Activated naive CD8-positive, alpha-beta T cell treated with anti-CD3 and anti-CD28 coated beads, Interleukin-2, amount 10 ng/mL, durations not matched to agents 7 days and 5 days (primary cell): ENCODE measurements at places on chromosomes 3 and 15. TPM values are rescaled to one million over a fixed set of nuclear protein-coding genes. Genes with fewer than 3 reads are reported as not detected.

GRCh38 chr3:44334326-44334725 is 4.2 kb upstream of the TCAIM start:
- no peak for DNase-seq

DNA sequence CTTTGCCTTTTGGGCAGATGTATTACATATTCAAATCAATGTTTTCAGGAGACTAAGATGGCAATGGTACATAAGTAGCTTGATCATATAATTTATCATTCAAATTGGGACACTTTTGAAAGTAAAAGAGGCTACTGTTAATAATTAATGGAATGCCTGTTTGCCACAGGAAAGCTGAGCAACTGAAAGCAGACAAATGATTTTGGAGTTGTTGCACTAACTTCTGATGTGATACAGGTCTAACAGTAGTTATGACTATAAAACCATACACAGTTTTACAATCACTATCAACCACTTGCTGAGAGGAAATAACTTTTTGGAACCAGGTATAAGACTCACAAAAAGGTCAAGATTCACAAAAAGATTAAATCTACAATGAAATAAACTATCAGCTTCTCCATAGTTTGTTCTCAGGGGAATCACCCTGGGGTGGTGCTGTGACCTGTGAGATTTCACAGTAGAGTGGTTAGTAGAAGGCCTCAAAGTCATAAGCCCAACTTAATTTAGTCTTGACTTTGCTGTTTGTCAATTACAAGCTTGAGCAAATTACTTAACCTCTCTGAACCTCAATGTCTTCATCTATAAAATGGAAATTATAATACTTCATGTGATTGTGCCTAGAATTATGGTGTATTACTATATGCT is 42.7 kb downstream of the HHLA2 start:
- no peak for DNase-seq

- DNase-seq: no peak
Measured at GRCh38 chr3:189982321-189982945, 138.3 kb downstream of the P3H2 start.

DNA sequence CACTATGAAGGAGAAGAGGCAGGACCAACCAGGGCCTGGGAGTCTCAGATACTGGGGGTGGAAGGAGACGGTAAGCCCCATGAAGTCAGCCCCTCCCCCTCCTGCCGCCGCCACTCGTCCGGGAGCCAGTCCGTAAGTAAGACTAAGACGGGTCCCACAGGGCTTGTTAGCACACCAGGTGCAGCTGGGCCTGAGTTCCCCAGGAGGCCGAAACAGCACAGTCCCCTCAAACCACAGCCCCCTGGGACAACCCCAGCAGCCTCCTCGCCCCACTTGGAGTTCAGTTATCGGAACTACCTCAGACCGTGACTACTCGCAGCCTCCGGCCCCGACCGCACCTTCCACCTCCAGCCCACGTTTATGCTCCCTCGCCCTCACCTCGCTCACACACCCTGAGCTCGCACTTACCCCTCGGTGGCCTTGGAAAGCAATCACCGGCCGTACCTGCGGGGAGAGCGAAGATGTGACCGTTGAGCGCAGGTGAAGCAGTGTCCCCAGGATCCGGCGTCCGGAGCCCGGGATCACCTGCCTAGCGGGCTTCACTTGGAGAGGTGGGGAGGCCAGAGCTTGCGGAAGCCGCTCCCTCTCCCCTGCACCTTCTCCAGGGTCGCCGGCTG is 557 bp downstream of the ELL3 start:
- DNase-seq: no peak

GRCh38 chr3:81816473-81817250 is 55.2 kb upstream of the GBE1 start:
- DNase-seq: no peak

The AGTR1 gene
- not detected for total RNA-seq
